Mesothelial cell of epicardium (in vitro differentiated cells): ENCODE measurements at places on chromosomes 5 and 9.

GRCh38 chr5:179816796-179817469 is 3.8 kb upstream of the SQSTM1 start:
- DNase-seq = no peak

DNA sequence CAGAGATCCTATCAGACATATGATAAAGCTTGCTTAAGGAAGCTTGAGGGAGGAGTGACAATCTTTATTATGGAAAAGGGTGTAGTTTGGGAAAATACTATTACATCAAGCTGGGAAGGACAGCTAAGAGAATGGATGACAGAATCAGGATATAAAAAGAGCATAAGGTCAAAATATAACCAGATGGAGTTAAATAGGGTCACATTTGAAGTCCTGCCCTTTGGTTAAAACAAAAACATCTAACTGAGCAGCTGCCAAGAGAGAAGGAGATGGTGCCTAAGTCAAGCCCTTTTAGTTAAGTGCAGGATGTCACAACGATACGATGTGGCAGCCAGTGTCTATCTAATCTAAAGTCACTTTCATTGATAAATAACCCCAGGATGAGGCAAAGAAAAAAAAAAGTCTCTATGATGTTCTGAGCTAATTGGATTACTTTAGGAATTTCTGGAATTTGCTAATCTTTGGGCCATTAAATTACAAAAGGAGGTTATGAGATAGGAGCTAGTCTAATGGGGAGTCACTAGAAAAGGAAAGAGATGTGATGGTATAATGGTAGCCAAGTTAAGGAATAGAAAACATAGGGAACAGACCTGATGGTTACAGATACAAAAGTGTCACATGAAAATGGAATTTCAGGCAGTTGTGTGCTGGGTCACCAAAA is 365.2 kb downstream of the PDE4D start:
- no peak for DNase-seq

- no peak for DNase-seq
Observed at GRCh38 chr9:1217076-1217475, 166.9 kb downstream of the DMRT2 start.

GRCh38 chr5:10702040-10702629 is 58.9 kb downstream of the DAP start:
- no peak for DNase-seq
